ENCODE measurements at places on chromosomes 5 and 9.

DNA sequence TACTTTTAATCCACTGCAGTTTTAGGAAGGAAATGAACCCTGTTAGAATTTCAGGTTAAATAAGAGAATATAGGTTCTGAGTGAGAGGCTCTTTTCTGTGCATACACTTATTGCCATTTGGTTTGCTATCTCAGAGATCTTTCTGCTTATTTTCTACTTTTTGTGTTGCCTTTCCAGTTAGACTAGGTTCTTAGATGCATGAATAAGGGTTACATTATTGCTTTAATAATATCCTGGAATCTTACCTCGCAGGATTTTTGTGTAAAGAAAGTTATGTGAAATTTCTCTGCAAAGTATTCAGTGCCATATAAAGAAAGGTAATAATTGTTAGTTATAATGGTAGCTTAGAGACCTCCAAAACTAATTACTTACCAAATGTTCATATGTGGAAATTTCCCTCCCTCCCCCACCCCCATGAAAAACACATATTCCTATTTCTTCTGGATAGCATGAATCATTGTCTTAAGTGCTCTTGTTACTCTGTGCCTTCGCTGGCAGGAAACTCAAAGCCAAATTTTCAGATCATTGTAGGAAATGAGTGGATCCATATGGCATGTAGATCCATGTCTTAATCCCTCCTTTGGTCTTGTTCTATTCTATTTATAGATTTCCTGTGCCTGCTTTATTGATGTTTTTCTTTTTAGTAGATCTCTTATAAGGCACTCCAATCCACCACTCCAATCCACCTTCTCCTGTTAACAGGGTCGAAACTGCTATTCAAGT is 2.7 kb upstream of the APBA1 start:
- DNase-seq: no peak

DNA sequence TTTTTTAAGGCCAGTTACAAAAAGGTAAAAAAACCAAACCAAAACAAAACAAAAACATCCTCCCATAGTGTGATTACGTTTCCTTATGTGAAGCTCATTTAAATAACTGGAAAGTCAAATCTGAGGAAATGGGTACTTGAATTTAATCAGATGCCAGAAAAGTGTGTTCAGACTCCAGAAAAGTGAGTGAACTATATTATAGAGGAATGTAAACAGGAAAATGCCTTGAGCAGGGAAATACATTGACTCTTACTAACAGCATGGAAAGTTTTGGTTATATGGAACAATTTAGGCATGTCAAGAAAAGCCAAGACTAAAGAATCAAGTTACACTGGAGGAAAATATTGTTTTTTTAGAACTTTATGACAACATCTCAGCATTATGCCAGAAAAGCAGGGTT is 37.8 kb upstream of the RNF20 start:
- no peak for DNase-seq

- DNase-seq: no peak
These were observed 287.9 kb downstream of the SEC61B start for GRCh38 chr9:99509900-99510535.

DNA sequence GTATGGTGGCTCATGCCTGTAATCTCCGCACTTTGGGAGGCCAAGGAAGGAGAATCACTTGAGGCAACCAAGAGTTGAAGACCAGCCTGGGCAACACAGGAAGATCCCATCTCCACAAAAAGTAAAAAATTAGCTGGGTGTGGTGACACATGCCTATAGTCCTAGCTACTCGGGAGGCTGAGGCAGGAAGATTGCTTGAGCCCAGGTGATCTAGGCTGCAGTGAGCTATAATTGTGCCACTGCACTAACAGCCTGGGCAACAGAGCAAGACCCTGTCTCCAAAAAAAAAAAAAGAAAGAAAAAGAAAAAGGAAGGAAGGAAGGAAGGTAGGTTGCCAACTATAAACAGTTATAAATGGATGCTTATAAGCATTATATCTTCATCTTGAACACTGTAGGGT is 51.0 kb downstream of the RFX3 start:
- no peak for DNase-seq

- DNase-seq: no peak
These were observed 6.1 kb upstream of the AFAP1L1 start for GRCh38 chr5:149265597-149265996.

DNA sequence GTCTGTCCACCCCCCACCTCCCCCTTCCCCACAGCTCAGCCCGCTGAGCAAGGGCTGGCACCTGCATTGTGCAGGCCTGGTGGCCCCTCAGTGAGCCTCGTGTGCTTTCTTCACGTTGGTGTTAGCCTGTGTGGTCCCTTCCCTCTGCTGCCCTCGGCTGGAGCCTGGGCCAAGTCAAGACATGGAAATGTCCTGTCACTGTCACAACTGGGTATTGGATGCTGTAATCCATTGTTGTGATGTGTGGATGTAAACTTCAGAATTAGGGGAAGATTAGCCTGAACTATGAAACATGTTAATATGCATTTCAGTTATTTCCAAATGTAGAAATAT is 103.9 kb downstream of the TRIO start:
- no peak for DNase-seq

DNA sequence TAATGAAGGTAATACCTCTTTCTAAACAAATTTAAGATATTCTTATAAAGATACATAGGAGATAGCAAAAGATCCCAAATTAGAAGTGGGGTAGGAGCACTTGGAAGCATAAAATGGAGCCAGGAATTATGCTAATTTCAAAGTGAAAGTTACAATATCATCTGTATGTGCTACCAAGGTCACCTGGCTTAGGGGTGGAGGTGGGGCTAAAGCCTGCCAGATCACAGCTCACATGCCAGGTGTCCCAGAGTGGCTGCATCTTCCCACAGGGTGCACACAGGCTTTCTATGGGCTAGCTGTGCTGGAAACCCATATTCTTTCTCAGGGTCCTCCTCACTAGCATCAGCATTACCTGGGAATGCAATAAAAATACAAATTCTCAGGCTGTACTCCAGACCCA is 118.2 kb upstream of the TXNDC8 start:
- no peak for DNase-seq

GRCh38 chr5:169410996-169411783 is 110.3 kb upstream of the SLIT3 start:
- DNase-seq: no peak
